CD4-positive, alpha-beta T cell treated with Interleukin-17A for 4 hours (primary cell): ENCODE measurements at places on chromosomes 11 and 22.

GRCh38 chr11:75697906-75698581 lies 19.6 kb upstream of the MOGAT2 start:
- DNase-seq, result no peak

DNA sequence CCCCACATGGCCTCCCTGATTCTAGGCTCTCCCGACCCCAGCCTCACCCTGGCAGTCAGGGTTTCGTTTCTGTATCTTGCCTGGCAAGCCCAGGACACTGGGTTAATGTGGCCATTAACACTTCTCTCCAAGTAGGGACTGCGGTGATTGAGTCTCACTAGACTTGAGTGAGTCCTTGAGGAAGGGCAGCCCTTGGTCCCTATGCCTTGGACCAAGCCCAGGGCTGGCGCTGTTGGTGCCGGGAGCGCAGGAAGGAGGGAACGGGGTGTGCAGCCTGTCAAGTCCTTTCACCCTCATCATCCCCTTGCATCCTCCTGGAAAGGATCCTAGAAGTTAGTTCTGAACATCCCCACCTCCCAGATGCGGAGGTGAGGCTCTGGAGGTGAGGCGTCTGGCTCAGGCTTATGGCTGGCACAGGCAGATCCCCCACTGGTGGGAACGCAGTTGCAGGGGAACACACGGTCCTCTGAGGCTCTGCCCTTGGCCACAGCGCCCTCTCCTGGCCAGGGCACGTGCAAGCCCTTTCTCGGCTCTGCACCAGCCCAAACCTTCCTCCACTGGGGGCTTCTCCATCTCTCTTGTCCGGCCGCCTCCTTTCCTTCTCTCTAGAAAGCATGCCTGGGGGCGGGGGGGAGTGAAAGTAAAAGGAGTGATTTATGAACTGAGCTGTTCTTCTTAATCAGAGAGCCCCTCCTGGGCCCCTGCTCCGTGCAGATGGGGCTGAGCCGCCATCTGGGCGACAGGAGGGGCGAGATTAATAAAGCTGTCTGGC lies 56.7 kb downstream of the TP53I11 start:
- DNase-seq, result peak; percentile 70

DNA sequence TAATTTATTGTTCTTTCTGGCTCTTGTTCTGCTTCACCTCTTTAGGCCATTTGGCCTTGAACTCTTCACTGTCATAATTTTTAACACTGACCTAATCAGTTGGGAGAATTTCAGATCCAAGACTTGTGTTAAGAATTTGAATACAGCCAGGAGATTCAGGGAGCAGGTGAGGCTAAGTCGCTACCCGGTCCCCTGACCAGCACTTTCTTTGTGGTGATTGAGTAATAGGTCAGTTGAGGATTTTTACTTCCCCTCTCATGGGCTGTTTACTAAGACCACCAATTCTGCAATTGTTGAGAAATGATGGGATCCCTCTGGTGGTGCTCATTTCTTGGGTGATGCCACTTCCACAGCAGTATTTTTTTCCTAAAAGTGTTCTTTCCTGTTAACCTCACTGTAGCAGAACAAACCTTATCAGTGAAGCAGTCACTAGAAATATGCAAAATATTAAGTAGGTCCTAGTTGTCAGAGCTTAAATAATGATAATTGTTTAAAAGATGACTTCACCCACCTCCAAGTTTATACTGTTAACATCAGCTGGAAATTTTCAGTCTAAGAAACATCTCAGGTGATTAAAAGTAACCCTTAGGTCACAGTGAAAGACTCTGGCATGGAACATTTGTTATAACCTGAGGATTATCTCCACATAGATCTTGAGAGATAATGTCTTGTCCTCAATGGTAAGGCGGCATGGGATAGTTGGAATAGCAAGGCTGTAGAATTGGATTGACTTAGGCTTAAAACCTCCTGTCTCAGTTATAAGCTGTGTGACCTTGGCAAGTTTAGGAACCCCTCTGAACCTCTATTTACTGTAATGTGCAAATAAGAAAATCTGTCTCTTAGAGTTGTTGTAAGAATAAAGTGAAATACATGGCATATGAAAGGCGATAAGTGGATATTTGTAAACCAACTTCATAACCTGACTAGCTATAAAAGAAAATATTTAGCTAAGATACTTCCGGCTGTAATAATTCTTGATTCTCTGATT lies 41.3 kb downstream of the POLD3 start:
- no peak for DNase-seq

DNA sequence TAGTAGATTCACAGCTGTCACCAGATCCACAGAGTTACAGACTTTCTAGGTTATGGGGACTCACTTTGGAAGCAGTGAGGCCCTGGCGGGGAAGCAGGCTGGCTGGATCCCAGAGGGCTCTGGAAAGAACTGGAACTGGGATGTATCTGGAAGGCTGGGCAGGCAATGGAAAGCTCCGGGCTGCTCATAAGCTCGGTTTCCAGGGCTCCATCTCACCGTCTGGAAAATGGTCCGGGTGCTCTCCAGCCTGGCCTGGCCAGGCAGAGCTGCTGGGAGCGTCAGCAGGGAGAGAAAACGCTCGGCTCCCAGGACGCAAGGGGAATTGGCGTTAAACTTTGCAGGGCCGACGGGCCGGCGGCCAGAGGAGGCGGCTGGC lies 335 bp upstream of the SEZ6L start:
- no peak for DNase-seq

DNA sequence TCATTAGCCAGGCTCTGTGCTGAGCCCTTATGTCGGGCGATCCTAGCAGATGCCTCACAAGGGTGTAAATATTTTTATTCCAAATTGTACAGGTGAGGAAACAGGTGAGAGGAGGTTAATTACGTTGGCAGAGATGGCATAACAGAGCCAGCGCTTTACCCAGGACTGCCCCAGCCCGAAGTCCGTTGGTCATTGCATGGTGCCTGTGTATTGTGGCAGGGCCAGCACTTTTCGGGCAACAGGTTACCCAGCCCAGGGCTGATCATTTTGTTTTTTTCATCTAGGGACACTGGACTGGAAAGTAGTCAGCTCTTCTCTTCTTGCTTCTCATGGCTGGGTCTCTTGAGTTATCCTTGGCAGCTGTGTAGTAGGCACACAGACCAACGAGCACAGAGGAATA lies 202.2 kb upstream of the NAV2 start:
- DNase-seq, result no peak

GRCh38 chr11:102989379-102990047 lies 34.0 kb upstream of the MMP13 start:
- DNase-seq, result no peak

DNA sequence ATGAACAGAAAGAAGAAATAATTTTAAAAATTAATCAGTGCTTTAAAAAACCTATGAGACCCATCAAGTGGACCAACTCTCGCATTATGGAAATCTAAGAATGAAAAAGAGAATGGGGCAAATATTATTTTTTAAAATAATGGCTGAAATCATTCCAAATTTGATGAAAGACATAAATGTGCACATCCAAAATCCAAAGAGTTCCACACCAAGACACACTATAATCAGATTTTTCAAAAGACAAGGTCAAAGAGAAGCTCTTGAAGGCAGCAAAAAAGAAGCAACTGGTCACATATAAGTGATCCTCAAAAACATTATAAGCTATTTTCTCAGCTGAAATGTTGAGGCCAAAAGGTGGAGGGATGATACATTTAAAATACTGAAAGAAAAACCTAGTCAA lies 85.3 kb downstream of the ARHGAP32 start:
- no peak for DNase-seq

DNA sequence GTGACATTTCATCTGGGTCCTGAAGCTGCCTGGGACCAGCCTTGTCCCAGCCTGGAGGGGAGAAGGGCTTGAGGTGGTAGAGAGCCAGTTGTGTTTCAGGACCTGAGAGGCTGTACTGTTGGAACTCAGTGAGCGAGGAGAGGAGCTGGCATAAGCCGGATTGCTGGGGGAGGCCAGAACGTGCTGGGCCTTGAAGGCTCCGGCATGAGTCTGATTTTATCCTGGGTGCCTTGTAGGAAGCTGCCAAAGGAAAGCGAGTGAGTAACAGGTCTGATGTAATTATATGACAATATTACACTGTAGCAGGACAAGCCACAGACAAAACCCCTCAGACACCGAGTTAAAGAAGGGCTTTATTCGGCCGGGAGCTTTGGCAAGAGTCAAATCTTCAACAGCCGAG lies 17.2 kb downstream of the AP2A2 start:
- no peak for DNase-seq

DNA sequence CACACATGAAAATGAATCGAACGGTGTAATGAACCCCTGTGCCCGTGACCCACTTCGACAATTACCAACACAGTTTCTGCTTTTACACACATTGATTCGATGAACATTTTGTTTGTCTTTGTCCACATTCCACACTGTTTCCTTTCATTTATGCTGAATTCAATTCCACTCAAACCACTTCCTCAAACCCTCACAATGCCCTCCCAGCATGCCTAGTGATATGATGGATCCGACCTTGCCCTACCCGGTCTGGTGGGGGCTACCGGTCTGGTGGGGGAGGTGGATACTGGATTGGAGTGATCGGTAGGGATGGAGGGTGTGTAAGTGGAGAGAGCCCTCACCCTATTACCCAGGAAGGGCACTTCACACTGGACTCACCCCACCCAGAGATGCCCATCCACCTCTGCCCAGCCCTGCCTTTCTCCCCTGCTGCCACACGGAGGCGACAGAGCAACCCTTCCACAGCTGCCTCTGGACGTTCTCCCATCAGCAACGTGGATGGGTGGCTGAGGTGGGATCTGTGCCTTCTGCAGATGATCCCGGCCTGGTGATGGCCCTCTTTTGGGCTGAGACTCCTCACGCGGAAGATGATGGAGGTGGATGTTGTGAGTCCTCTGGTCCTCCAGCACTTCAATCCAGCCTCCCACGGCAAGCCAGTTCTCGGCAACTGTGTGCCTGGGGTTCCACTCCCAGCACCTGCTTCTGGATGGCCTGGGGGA lies 33.0 kb upstream of the P2RY2 start:
- peak; percentile 52 for DNase-seq

- DNase-seq, result peak; percentile 33
These were observed 88.1 kb downstream of the RRAS2 start for GRCh38 chr11:14270690-14271542.

- DNase-seq, result no peak
These were observed 216.4 kb upstream of the B3GAT1 start for GRCh38 chr11:134628426-134628825.

DNA sequence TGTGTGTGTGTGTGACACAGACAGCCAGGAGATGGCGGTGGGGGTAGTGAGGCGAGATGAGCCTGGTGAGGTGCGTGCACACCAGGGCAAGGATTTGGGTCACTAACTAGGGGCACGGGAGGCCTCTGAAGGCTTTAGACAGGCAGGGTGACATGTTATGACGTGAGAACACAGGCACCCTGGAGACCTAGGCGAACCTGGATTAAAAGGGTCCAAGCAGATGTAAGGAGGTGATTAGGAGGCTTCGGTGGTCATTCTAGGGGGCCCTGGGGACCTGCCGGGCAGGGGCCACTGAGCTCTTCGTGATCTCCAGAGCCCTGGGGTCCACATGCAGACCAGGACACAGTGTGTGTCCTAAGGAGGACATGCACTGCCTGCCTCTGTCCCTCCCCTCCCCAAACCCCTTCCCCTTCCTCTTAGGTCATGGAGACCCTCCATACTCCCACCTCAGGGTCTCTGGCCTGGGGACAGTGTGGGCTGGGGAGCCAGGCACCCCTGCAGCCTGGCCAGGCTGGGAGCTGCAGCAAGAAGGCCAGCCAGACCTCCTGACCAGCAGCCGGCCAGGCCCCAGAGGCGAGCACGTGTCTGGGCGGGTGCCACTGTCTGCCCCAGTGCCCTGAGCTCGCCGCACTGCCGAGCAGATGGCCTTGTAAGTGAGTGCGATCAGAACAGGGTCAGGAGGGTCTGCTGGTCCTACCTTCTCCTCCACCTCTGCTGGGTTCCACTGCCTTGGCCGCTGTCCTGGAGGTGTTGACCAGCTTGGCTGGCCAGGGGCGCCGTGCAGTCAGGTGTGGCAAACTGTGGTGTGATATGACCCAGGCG lies 32.1 kb downstream of the IFT27 start:
- DNase-seq, result no peak
